ENCODE measurements at places on chromosomes 3 and 15.
A peak's percentile ranks its signal among the peaks of the same experiment; 100 is the strongest.

- DNase-seq = no peak
Measured at GRCh38 chr3:32256206-32256605, 17.7 kb downstream of the CMTM8 start.

- no peak for DNase-seq
Measured at GRCh38 chr3:10485380-10485779, 20.0 kb downstream of the ATP2B2 start.

DNA sequence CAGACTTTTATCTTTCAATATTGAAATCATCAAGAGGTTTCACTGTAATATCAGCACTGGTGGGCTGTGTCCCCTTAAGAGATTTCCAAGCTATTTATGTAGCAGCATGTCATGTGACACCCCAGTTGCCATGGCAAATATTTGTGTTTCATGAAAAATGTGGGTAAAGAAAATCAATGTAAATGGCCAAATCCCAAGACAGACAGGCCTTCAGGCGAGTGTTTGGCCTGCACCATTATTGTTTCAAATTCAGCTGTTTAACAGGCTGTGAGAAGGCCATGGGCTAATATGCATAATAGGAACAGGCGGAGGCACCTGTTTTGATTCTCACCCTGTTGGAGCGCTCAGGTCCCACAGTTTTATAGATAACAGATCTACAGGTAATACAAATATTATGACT, 104.2 kb downstream of the IQCH start:
- no peak for DNase-seq

GRCh38 chr15:84755736-84756527, 7.5 kb downstream of the ZNF592 start:
- DNase-seq = no peak

- no peak for DNase-seq
Measured at GRCh38 chr3:39434574-39434973, 28.1 kb downstream of the RPSA start.

- no peak for DNase-seq
Measured at GRCh38 chr3:2512881-2513280, 414.2 kb downstream of the CNTN4 start.

- no peak for DNase-seq
Measured at GRCh38 chr3:106570426-106570825, 701.6 kb upstream of the CBLB start.

DNA sequence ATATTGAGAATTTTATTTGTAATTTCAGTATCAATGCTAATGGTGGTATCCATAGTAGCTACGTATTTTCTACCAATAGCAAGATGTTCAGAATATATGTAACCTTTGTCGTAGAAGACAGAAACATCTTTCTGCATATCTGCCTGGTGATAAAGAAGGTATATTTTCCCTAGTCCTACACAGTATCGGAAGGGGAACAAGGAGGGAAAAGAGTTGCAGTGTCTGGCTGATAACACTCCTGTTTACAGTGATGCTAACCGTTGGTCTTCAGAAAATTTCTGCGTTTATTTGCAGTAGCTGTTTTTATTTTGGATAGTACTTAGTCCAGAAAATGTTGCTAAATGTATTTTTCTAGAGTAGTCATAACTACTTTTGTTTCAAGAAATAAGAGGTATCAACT, 25.2 kb downstream of the TSC22D2 start:
- no peak for DNase-seq

GRCh38 chr3:107217172-107217571, 160.1 kb upstream of the CCDC54 start:
- no peak for DNase-seq

GRCh38 chr3:7309641-7310102, 448.8 kb downstream of the GRM7 start:
- peak; percentile 76 for DNase-seq

- DNase-seq = no peak
Measured at GRCh38 chr15:76962337-76963013, 30.9 kb downstream of the RCN2 start.

DNA sequence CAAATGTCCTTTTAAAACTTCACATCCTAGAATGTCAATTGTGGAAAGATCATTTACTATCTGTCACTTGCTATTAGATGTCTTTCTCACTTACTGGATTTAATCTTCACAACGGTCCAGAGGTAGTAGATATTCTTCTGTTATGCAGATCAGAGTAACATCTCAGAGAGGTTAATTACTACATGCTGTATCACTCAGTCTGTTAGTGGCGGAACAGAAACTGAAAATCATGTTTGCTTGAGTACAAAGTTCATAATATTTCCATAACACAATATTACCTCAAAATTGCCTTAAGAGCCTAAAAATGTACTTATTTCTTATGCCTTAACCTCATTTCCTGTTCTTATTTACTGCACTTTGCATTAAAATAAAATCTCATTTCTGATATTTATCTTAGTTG, 28.6 kb upstream of the GPR149 start:
- no peak for DNase-seq

DNA sequence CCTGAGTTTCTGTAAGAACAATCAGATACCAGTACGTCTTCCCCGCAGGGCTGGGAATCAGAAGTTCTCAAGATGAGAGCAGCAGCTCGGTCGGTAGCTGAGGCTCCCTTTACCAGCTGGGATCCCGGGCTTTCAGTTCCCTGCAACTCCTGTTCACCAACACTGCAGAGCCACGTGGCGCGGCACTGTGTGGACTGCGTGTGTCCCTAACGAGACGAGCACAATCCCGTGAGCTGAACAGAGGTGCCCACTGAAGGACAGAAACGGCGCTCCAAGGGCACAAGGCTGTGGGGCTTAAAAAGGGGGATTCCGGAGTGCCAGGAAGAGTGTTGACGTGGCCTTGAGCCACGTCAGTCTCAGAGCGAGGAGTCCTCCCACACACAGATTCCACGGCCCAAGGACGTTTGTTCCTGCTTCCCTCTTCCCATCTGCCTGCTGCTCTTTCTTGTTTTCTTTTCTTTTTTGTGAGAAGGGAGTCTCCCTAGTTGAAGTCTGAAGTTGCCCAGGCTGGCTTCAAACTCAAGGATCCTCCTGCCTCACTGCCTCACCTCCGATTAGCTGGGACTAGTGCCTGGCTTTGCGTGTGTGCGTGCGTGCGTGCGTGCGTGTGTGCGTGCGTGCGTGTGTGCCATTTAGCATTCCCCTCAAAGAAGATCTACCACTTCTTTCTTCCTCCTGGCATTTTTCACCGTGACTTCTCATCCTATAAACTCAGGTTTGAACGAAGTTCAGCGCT, 37.1 kb upstream of the RPL35A start:
- DNase-seq = no peak

DNA sequence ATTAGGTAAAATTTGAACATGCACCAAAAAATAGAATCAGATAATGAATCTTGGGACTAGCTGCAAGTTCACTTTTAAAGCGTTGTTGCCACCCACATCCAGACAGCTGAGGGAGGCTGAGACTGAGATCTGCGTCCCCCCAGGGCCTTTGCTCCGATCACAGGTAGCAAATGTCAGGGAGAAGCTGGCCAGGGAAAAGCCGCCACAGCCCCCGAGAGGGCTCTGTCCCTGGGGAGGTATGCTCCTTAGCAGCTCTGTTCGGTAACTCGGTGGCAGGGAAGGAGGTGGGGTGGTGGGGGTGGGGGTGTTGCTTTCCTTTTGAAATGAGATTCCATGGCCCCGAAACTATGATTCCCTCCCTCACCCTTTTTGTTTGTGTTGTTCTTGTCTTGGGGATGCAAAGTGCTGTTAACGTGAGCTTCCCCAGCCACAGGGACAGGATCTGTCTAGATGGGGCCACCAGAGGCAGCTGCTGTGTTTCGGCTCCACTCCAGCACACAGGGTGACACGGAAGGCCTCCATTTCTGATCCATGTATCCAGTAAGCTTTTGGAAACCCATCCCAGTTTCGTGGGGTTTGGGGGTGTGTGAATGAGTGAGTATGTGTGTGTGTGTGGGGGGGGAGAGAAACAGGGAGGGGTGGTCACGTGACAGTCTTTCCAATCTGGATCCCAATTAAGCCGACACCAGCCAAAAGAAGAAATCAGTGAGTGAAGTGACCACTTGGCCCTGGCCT, 1.1 kb upstream of the MINAR1 start:
- DNase-seq = no peak

DNA sequence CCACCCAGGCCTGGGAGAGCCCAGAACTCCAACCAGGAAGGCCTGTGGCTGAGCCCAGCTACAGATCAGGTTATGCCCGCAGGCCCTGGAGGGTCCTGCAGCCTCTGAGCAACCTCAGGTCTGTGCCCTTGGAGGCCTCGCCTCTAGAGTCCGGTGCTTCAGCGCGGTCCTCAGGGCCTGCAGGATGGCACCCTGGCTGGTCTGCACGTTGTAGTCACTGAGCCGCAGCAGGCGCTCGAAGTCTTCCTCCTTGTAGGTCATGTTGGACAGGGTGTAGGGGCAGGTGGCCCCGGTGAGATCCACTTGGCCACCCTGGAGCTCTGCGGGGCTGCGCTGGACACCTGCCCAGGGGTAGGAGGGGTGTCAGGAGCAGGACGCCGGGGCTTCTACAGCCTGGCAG, 25.8 kb downstream of the PLA2G4D start:
- no peak for DNase-seq

DNA sequence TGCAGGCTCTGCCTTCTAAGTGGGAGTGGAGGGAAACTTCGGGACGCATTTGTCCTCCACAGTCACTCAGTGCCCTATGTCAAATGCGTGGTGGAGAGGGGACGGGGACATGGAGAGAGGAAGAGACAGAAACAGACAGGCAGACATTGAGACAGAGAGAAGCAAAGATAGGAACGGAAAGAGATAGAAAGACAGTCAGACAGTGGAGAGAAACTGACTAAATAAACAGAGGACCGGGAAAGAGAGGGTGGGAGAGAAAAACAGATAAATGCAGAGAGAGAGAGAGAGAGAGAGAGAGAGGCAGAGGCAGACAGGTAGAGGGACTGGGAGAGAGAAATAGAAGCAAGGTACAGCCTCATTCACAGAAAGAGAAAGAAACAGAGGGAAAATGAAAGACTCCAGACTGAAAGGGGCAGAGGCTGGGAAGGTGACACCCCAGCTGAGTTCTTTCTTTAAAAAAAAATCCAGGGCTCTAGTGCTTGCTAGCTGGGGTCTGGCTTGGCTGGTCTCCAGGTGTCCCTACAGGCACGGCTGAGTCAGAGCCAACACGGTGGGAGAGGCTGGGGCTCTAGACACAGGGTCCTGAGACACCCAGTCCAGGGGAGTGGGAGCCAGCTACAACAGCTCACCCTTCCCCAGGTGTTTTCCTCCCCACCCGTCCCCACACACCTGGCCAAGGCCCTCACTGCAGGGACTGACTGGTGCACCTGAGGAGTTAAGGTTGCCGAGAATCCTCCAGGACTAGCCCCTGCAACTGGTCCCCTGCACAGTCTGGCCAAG, 506.1 kb upstream of the PROK2 start:
- DNase-seq = no peak

DNA sequence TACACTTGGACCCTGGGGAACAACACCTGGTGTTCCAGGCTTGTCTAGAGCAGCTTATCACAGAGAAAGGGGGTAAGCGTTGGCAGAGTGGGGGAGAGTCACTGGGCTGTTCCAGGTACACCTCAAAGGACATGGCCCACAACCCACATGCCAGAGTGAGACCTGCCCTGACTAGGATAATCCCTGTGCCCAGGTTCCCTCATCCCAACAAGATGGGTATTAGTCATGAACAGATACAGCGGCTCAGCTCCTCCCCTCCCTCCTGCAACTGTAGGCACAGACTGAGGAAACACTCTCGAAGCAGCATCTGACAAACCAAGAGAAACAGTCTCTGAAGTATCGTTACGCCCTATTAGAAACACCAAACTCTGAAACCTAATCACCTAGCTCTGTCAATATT, 32.1 kb upstream of the RPS17 start:
- DNase-seq = no peak

DNA sequence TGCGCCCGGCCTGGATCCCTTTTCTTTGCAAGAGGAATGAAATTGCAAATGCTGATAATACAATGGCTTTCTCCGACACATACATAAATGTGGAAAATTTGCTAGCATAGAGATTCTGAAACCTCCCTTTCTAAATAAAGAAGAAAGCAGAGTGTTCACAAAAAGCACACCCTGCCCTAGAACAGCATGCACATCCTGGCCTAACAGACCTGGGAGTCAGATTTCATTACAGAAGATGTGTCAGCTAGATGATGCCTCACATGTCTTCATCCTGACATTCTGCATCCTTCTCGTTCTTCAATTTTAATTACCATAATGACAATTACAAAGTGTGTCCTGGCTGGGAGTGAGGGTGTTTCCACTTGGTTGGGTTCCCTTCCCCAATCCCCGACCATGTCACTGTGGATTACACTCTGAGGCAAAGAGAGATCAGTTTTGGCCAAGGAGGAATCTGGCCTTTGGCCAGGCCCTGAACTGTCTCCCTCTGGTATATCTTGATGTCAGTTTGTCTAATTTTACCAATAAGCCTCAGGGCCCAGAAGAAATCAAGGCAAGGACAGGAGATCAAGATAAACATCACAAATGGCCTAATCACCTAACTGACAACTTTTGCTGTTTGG, 104.9 kb upstream of the SPATA12 start:
- DNase-seq = no peak

DNA sequence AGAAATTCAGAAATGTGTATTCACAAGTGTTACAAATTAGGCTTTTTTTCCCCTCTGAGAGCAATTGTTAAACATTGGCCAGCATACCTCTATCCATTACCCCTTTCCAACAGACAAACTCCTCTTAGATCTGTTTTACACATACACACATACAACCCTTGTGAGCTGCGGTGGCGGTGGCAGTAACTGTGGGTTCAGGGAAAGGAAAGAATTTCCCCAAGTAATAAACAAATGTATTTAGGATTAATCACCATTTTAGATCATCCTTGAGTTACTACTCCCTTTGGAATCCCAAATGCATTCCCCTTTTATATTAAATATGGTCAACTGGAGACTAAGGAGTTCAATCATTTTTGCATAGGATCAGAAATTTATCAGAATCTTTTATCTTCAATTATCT, 667.0 kb downstream of the FHIT start:
- DNase-seq = no peak

- no peak for DNase-seq
Measured at GRCh38 chr15:100597862-100598261, 4.1 kb downstream of the LINS1 start.

- no peak for DNase-seq
Measured at GRCh38 chr3:77122652-77123051, 82.8 kb downstream of the ROBO2 start.

GRCh38 chr15:39692356-39693327, 90.0 kb downstream of the FSIP1 start:
- DNase-seq = no peak

- no peak for DNase-seq
Measured at GRCh38 chr15:63042877-63043334, 359 bp downstream of the TPM1 start.

DNA sequence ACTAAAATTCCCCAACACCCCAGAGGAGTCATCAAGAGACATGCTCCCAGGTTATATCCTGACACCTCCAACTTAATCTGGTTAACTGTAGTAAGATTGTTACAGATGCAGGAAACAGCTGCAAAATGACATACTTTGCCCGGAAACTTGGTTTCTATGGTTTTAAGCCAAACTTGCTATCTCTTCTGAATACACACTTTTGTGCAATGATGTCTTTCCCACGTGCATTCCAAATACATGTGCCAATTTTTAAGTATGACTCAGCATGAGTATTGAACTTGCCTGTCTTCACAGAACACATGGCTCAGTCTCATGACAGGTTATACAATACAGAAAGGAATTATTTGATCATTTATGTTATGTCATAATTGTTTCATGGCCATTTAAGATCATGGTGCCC, 207.0 kb upstream of the DCBLD2 start:
- DNase-seq = no peak

Measured in KBM-7 (cell line).